ENCODE measurements at places on chromosomes 1 and 21.

DNA sequence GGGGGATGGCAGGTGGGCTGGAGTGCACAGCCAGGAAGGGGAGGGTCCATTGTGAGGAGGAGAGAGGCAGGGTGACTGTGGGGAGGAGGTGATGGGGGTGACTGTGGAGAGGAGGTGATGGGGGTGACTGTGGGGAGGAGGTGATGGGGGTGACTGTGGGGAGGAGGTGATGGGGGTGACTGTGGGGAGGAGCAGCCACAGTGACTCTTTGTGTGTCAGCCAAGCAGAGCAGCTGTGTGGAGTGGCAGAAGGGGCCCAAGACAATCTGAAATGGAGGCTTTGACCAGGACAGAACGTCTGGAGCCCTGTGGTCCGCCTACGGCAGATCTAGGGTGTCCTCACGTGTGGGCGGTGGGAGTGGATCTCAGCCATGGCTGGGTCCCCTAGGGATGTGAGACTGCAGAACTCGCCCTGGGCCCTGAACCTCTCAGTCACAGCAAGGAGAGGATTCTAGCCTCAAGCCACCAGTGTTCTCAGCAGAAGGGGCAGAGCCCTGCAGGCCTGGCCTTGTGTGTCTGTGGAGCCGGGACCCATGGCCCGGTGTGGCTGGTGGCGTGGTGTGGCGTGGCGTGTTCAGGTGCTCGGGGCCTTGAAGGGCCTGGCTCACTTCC, 81.5 kb downstream of the OBSCN start:
- DNase-seq = no peak

DNA sequence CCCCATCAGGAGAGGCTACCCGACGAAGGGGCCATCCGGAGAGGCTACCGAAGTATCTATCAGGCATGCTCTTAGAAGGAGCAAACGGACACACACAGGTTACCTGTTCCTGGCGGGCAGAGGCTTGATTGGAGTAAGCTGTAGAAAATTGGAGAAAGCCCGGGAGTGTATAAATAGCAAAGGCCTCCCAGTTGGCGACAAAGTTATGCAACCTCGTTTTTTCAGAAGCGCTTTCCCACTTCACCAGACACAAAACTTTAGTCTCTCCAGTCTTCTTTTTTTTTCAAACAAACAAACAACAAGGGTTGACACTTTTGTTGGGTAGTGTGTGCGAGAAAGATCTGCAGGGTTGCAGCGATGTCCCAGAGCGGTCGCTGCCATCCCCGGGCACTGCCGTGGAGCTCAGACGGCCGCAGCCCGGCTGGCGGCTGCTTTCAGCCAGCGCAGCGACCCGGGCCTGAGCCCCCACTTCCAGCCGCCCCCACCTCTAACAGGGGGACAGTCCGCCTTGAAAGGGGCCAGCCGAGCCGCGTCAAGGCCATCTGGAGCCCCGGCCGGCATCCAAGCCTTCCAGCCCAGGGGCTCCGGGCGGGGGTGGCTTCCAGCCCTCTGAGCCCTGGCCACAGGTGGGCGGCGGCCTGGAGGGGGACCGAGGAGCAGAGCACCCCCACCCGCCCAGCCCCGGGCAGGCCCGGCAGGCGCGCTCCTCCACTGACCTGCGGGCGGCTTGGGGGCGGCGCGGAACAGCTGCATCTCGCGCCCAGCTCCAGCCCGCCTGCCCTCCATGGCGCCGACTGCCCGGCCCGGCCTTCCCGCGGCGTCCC, 616 bp downstream of the MCOLN3 start:
- no peak for DNase-seq

DNA sequence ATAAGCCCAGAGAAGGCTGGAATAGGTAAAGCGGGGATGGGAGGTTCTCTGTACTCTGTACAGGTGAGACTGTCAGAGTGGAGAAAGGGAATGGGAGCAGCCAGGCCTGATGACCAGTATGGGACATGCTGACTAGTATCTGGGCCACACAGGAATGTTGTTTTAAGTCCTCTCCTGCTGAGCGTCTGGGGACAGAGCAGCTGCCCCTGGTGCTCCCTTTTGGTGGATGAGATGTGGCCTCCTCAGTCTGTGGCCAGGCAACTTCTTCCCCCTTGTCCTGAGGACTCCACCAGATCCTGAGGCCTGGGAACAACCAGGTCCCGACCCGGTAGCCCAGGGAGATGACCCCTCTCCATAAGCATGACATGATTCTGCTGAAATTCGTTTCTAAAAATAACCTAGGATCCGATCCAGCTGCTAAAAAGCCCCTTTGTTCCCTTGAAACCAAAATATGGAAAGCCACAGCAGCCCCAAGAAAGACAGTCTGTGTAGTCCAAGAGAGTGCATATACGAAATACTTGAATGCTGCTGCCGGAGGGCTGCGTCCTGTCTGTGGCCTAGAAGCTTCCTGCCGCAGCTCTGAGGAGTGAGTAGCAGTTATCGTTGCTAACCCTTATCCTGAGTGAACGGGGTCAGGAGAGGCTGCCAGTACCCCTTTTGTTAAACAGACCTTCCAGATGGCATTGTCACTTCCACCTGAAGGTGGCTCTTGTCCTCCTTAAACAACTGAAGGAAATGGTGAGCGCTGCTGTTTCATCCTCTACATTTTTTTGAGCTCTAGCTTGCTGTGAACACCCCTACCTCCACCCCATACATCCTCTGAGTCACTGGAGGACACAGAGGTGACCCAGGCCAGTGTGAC, 47.1 kb downstream of the ATP2B4 start:
- peak; percentile 89 for DNase-seq

GRCh38 chr21:38773099-38774061, 32.3 kb upstream of the ETS2 start:
- no peak for DNase-seq
